Smooth muscle cell of the brain vasculature (primary cell): ENCODE measurements at places on chromosomes 1 and 21.

DNA sequence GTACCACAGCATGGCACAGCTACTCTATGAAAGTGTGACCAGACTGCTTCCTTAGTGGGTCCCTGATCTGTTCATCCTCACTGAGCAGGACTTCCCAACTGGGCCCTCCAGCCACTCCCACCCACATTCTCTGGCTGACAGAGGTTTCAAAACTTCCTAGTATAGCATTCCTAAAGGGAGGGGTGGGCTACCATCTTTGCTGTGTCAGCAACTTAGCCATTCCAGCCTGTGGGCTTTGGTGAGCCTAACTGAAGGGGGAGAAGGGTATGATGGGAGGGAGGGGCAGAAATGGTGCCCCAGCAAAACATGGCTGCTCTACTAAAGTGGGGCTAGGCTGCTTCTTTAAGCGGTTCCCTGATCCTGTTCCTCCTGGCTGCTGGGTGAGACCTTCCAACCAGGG lies 265.2 kb upstream of the ADGRL4 start:
- DNase-seq, result no peak

DNA sequence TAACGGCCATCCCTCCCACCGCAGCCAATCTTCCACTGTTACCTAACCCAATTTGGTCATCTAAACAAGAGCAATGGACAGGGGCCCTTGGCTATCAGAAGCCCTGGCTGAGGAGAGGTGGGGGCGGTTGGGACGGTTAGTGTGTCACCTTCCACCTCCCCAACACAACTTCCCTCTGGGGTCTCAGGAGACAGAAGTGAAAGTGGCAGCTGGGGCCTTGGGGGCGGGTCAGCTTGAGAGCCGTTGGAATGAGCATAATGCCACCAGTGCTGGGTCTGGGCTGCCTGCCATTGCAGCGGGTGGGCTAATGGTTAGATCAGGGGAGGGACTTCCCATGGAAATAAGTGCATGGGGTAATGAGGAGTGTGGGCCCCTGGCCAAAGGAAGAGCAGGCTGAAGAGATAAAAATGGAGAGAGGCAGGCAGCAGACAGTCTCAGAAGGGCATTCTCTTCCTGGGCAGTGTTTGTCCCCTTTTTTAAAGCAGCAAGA lies 7.9 kb downstream of the MEF2D start:
- no peak for DNase-seq

GRCh38 chr1:29162025-29162424 lies 19.7 kb downstream of the SRSF4 start:
- DNase-seq, result no peak

DNA sequence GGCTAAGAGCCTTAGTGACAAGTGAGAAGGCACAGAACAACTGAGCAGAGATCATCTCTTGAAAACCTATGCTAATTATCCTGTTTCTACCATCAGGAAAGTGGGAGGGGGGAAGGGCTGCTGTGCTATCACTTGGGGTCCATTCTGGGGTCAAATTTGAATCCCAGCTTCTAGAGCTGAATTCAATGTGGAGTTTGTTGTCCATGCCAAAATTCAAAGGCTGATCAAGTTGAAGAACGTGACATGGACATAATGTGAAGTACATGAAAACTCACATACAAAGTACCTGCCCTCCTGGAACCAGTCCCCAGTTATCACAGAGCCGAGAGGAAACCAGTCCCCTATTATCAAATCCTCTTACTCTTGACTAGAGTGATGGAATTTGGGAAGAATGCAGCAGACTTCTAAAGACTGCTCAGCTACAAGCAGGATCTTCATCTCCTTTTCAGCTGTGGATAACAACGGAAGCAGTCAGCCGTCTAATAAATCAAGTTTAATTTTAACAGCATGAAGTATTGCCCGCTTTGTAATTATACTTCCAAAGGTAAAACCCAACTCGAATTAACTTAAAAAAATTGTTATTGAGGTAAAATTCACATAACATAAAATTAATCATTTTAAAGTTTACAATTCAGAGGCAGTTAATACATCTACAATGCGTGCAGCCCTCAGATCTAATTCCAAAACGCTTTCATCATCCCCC lies 78.3 kb downstream of the SLC45A1 start:
- DNase-seq, result no peak

GRCh38 chr1:216532251-216532798 lies 109.1 kb upstream of the USH2A start:
- DNase-seq, result no peak

DNA sequence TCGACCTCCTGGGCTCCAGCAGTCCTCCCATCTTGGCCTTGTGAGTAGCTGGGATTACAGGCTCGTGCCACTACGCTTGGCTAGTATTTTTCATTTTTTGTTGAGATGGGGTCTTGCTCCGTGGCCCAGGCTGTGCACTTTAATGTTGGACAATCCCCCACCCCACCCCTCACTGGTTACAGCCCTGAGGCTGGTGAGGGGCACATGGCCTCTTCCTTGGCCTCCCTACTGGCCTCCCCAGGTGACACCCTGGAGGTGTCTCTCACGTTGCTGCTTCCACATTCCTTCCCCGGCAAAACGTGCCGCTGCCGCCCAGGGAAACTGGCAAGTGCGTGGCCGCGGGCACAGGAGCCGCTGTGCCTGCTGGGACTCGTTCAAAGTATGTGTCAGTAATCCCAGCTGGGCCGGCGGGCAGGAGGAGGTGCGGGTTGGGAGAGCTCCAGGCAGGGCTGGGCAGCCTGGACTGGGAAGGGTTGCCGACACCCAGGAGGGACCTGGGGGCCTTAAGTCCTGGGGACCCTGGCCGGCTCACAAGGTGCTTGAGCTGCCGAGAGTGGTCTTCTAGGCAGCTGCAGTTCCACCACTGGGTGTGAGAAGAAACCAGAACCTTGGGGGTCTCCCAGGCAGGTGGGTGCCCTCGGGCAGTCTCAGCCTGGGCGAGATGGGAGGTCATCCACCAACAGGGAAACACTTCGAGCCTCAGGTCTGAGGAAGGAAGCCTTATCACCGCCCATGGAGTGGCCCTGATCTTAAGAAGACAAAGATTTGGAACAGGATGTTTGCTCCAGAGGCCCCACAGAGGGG lies 6.5 kb downstream of the WNT3A start:
- no peak for DNase-seq

GRCh38 chr1:233975486-233975885 lies 71.0 kb downstream of the SLC35F3 start:
- DNase-seq, result no peak

GRCh38 chr1:25914074-25914995 lies 8.1 kb upstream of the STMN1 start:
- DNase-seq, result no peak

DNA sequence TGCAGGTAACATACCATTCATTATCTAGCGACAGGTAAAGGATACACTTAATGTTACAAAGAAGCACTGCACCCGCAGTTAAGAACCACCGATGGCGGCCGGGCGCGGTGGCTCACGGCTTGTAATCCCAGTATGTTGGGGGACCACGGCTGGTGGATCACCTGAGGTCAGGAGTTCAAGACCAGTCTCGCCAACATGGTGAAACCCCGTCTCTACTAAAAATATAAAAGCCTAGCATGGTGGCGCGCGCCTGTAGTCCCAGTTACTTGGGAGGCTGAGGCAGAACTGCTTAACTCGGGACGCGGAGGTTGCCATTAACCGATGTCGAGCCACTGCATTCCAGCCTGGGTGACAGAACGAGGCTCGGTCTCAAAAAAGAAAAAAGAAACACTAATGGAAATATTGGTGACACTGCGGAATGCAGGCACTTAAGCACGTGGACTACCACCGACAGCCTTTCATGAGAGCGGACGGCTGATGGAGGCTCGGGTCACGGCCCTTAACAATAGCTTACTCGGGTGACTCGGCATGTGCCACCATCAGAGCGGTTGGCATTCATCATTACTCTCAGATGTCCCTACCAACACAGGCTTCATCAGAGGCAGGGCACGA lies 542 bp downstream of the GAS5 start:
- DNase-seq, result no peak

DNA sequence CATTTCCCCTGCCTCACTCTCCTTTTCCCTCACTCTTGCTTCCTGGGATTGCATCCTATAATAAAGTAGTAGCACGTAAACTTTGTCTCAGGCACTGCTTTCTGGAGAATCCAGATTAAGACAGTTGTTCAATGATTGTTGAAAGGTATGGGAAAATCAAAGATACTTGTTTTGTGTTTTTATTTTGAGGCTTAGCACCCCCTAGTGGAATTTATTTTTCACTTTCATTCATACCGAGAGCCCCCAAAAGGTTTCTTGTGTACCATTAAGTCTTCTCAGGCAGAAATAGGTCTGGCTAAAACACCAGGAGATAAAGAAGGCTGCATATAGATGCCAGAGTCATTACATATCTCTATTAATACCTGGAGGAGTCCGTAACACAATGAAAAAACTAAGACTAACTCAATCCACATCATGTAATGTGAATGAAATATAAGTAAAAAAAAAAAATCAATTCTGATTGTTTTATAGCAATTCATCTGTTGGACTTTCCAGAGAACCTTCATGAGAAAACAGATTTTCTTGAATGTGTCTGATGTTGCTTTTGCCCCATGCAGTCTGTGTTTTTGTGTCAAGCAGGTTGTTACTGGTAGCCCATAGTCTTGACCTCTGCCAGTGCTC lies 103.5 kb downstream of the RPE65 start:
- no peak for DNase-seq

DNA sequence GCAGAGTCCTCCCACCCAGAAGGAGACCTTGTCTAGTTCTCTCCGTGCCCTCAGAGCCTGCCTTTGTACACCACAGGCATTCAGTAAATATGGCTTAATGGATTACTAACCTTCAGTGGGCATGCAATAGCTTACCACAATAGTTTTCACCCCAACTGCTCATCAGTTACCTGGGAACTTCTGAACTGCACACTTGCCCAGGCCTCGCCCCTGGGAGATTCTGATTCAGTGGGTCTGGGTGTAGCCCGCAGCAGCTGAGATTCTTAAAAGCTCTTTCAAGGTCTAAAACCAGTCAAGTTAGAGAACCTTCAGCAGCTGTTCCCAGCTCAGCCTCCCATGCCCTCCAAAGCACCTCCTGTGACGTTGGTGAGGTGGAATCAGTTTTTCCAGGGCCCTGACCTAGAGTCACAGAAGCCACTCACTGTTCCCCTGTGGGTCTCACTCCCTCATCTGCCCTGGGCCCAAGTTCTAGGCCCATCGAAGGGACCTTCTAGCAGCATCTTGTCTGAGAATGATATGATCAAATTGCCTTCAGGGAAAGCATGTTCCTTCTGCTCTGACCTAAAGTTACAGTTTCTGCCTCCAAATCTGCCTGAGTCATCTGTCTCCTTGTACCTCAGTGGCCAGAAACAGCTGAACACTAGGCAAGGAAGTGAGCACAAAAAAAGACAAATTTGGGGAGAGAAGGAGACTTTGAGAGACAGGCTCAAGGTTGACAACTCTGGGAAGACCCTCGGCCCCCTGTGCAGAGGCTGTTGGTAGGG lies 10.8 kb downstream of the ASAP3 start:
- no peak for DNase-seq

- DNase-seq, result peak; percentile 71
Observed at GRCh38 chr1:96370757-96371156, 350.8 kb upstream of the PTBP2 start.

DNA sequence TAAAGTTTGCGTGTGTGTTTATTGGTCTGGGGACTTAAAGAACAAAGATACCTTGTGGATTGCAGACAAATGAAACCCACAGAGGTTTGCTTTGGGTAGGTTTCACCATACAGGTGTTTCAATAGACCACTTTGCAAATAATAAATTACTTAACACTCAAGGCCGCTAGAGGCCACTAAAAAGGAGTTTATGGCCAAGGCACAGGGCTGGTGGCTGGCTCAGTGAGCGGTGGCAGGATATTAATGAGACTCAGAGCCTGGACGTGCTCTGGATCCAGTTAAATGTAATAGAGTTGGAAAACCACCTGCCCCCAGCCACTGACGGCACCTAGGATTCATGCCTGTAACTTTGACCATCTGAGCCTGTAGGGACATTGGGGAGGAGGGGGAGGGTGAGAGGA lies 44.5 kb downstream of the LRRC38 start:
- no peak for DNase-seq

- DNase-seq, result no peak
Observed at GRCh38 chr1:183720028-183720427, 66.9 kb upstream of the APOBEC4 start.
